Activated CD8-positive, alpha-beta memory T cell treated with anti-CD3 and anti-CD28 coated beads for 1 hour (primary cell): ENCODE measurements at places on chromosomes 6 and 20.

DNA sequence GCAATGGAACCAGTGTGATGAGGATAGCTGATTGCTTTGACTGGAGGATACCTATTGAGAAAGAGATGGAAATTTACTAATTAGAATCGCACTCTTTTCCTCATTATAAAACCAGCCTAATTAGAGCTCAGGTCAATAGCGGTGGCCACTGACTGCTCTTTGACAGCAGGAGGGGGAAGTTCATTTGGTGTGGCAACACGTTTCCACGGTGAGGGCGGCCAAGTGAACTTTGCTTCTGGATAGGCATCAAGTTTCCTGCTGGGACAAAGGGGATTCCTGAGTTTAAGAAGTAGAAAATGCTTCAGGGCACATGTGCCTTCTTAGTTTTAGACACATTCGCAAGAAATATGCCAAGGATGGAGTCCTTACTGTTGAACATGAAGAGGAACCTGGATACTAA lies 145.3 kb upstream of the NRN1 start:
- DNase-seq, result no peak

DNA sequence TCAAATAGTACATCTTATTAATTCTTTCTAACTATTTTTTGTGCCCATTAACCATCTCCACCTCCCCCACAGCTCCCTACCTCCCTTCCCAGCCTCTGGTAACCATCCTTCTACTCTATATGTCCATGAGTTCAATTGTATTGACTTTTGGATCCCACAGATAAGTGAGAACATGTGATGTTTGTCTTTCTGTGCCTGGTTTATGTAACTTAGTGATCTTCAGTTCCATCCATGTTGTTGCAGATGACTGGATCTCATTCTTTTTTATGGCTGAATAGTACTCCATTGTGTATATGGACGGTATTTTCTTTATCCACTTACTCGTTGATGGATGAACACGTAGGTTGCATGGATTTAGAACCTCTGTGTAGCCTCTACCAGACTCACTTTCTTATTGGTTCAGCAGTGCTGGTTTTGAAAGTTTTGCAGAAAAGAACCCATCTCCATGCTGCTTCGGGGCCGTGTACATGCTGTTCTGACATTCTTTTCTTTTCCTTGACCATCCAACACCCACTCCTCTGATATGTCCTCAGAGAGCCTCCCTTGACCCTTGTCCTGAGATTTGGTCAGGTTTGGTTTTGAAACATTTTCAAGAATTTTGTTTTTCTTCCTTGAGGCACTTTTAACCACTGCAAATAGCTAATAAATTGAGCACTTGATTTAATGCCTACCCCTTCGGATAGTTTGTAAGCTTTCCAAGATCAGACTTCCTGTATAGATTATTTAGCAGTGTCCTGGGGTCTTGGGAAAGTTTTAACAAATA lies 231.2 kb upstream of the ZFP64 start:
- no peak for DNase-seq

GRCh38 chr6:35445691-35446090 lies 6.4 kb upstream of the FANCE start:
- no peak for DNase-seq

DNA sequence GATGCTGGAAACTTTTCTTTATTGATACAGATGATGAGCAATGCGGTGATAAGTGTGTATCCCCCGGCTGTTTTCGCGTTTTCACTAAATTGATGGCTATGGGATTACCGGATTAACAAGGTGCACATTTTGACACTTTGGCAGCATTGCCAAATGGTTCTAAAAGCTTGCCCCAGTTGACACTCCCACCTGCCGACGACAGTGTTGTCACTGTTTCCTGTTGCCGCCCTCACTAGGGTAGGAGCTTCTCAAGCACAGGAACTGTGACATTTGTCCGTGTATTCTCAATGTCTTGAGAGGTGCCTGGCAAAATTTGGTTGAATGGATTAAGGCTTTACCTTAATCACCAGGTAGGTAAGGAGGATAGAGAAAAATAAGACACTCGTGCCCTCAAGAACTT lies 9.8 kb upstream of the MAPK13 start:
- peak; percentile 51 for DNase-seq

- no peak for DNase-seq
Observed at GRCh38 chr6:169230946-169231789, 22.5 kb downstream of the THBS2 start.

GRCh38 chr20:2800521-2801285 lies at the start of gene CPXM1:
TSS of gene CPXM1 (minus strand) at chr20:2800627. CDS start at chr20:2800572, 55 bp downstream.
- DNase-seq, result no peak

- no peak for DNase-seq
Observed at GRCh38 chr20:944148-944547, 28.0 kb upstream of the ANGPT4 start.

DNA sequence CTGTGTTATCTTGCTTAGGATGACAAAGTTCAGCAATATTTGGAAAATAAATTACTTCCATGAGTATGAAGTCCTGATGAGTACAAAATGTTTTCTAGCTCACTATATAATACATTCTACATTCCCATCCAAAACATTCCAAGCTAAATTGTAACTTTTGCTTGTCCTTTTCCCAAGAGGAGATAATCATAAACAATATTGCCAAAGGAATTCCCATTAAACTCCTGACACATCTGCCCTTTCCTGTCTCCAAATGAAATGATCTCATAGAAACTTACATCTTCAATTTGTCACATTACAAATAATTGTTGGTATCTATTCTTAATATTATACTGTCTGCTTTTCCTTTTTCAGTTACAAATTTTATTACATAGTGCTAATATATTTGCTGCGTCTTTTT lies 20.4 kb upstream of the SENP6 start:
- DNase-seq, result no peak

DNA sequence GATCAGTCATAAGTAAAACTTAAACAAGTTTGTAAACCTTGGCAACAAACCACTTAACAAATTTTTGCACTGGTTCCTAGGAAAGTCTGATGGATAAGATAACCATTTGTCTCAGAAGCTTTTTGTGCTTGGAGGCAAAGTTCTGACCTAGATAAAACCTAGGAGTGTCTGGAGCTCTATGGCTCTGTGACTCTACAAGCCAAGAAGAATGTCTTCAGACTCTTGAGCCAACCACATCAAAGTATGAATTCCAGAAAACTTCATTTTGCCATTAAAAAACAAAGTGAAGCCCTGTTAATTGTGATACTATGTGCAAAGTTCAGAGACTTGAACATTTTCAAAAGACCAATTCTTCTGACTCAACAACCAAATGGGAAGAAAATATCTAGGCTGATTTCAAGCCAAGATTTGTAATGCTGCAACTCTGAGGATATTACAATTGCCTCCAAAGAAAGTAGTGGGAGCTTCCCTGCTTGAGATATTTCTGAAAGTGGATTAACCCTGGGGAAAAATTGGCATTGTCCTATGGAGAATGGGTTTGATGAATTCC lies 158.1 kb upstream of the FOXQ1 start:
- no peak for DNase-seq
